ENCODE measurements at places on chromosomes 5 and 9.

- DNase-seq, result no peak
These were observed 68.8 kb downstream of the ANKRD55 start for GRCh38 chr5:56164376-56164775.

- no peak for DNase-seq
These were observed 51.9 kb downstream of the ERCC6L2 start for GRCh38 chr9:95927271-95928004.

GRCh38 chr5:179343719-179344430 lies 1.4 kb downstream of the ADAMTS2 start:
- DNase-seq, result peak; percentile 63

DNA sequence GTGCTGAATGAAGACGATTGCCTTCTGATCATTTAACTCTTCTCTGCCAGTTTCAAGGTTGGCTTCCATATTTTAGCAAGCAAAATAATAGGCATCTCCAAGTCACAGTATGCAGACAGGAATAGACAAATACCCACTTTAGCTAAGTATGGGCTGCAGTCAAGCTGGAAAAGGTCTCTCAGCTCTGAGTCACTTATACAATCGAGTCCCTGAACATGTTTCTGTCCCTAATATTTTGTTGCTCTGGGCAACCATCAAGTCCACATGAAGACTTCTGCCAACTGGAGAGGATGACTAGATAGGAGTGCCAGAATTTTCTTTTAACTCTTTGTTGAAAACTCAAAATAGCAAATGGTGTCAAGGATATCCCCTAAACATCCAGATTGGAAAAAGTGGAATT lies 575.3 kb downstream of the RAB3C start:
- DNase-seq, result no peak

DNA sequence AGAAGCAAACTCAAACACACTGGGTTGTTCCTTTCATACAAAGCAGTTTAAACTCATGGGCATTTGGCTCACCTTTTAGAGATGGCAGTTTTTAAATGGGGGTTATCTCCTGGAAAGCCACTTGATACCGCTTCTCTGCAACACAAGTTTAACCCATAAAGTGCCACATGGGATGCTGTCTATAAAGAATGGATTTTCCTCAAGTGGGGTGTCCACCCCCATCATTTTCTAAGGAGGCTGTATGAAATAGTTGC lies 528 bp upstream of the TRPM3 start:
- no peak for DNase-seq

GRCh38 chr9:382383-382782 lies 167.7 kb downstream of the DOCK8 start:
- no peak for DNase-seq

GRCh38 chr9:104997536-104997935 lies 69.6 kb upstream of the ABCA1 start:
- DNase-seq, result no peak

GRCh38 chr5:1062761-1063568 lies 48.9 kb downstream of the SLC12A7 start:
- no peak for DNase-seq

- DNase-seq, result no peak
These were observed 7.3 kb downstream of the CORO2A start for GRCh38 chr9:98185021-98185567.

GRCh38 chr5:136080113-136080482 lies 51.3 kb downstream of the TGFBI start:
- no peak for DNase-seq

DNA sequence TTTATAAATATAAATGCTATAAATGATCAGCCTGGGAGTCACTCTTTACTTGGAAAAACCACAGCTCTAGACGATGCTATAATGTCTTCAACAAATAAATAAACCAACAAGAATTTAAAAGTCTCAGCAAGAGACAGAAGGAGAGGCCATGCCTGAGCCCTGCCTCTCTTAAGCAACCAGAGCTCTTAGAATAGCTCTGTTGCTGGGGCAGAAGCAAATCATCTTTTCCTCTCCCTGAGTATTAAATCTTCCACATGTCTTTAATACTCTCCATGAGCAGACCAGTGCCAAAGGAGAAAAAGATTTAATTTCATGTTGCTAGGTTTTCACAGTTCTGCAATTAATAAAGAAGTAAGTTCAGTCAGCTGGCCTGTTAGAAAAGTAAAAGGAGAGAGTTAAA lies 408.0 kb upstream of the SLC30A5 start:
- DNase-seq, result no peak

DNA sequence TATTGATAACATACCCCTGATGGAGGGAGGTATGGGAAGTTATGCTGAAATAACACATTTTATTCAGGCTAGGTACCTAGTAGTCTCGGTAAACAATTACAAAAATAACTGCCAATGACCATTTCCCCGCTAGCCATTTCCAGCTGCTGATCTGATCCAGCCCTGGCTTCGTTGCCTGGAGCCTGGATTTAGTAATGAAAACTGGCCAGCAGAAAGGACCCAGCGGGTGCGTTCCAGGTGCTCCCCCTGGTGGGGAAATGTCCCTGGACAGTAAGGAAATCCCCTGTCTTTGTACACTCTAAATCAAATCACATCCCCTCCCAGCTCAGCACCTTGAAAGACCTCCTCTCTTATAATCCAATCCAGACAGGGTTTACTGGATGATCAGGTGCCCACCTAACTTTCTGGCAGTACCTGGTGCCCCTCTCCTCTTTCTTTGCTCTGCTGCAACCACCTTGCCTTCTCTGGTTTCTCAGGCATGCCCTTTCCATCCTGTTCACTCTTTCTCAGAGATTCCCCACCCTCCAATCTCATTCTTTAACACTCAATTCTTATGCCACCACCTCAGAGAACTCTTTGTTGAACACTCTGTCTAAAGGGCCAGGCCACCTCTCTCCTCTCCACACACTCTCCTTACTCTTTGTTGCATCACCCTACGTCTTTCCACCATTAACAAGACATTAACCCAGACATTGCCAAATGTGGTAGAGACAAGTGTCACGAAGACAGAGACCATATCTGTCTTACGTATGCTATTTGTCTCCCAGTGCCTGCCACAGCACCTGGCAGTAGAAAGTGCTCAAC lies 50.1 kb upstream of the SMAD5 start:
- peak; percentile 68 for DNase-seq

DNA sequence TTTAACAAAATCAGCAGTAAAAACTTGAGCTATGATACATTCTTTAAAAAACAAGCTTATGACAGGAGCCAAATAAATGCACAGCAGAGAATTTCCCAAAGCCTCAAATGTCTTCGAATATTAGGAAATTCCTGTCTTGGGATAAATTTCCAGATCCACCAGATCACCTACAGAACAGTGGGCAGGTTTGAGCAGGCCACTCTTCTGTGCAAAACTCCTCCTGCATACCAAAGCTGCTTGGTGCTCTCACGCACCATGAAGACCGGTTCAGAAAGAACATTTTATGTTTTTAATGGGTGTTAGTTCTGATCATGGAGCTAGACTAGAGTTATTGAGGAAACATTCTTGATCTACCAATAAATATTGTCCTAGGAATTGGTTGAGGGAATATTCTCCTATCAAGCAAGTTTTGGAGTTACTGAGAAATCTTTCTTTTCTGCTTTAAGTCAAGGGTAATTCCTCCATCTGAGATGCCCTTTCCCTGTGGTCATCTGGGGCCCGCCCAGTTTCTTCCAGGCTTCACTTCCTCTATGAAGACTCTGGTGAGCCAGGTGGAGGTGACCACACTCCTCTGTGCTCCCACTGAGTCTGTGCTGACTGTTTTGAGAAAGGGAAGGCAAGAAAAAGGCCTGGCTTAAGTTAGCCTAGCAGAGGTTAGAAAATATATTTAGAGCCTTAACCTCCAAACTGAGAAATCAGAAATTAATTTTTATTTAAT lies 17.9 kb downstream of the TNFSF15 start:
- no peak for DNase-seq

DNA sequence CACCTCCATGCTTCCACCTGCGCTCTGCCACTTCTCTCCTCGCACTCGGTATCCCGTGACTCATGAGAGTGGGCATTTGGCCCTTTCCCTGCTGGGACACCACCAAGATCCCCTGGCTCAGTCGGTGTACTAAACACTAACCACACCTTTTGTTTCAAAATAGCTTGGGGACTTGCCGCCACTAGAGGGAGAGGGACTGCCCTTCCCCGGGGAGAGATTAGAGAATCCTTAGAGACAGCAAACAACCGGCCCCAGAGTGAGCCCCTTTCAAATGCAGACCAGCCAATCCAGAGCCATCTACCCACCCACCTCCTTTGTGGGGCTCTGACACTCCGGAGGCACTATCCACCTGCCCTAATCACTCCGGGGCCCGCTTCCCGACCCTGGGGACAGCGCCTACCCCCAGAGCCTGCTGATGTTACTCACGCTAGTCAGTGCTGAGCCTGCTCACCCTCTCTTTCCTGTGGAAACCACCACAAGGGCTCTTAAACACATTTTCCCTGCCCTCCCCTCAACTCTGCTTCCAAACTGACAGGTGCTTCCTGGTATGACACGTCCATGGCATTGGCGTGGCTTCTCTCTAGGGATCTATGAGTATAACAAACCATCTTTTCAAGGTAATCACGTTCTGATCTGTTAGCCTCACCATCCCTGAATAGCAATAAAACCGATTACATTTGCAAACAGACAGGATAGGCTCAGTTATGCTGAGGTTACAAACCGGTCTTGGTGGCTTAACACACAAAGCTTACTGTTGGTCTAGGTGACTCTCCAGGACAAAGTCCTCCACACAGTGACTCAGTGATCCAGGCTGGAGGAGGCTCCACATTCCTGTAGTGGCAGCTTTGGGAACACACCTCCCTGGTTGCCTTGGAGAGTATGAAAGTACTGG lies 180.1 kb upstream of the MVB12B start:
- DNase-seq, result peak; percentile 49

DNA sequence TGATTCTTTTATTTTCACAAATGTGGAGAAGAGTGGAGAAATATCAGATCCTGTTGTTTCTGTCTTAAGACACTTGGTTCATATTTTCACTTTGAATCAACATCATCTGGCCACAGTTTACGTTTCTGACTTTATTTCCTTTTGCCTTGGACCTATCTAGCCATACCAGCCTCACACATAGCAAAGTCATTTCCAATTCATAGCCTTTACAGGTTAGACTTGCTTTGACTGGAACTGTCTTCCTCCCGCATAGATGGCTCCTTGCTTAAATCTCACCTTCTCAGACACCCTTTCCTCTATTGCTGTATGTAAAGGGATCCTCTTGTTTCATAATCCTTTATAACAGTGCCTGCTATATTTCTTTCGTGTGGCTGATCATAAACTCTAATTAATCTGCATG lies 297.8 kb downstream of the SH3GL2 start:
- DNase-seq, result no peak

DNA sequence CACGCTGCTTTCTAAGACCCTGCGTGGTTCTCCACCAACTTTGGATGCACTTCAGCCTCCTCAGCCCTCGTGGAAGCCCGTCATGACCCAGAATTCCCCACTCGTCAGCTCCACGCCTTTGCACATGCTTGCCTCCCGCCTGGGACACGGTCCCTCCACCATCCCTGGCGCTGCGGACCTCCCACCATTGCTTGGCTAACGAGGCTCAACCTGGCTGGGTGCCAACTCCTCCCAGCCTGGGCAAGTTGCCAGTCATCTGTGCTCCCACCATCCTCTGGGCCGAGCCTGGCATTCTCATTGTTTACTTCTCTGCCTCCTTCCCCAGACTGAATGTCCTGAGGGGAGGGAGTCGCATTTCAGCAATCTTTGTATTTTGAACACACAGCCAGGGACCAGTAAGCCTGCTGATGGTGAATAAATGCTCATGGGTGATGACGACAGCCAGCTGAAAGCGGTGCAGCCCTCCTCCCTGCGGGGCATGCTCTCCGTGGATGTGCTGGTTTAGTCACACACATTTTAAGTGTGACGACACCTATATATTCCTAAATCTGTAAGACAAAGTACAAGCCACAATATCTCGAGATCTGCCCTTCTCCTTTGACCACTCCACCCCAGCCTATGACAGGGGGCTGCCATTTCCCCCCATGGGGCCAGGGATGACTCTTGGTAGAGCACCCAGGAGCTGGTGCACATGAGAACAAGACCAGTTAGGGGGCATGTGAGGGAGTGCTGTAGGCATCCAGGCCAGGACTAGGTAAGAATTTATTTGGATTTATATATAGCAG lies 37.6 kb downstream of the ANKRD33B start:
- DNase-seq, result peak; percentile 86

DNA sequence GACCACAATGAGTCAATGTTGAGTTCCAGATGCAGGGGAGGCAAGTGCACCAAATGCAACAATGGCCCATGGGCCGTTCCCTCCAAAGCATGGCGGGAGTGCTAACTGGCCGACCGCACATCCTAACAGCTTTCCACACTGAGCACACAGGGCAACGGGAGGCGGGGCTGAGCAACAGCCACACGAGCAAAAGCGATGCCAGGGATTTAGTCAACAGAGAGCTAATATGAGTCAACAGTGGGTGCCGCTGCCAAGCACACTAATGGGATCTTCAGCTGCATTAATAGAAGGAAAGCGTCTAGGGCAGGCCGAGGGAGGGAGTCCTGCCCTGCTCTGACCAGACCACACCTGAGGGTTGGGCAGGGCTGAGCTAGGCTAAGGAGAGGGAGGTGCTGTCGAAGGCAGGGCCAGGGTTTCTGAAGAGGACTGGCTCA lies 4.6 kb downstream of the EPB41L4B start:
- no peak for DNase-seq

- DNase-seq, result no peak
These were observed 28.5 kb upstream of the AKNA start for GRCh38 chr9:114416290-114416689.

GRCh38 chr5:74322944-74323343 lies 317.6 kb downstream of the ENC1 start:
- no peak for DNase-seq

- no peak for DNase-seq
These were observed 337.8 kb downstream of the DEPDC1B start for GRCh38 chr5:60362158-60362557.
